Common myeloid progenitor, CD34-positive (primary cell): ENCODE measurements at places on chromosomes 3 and 15.
A peak's percentile ranks its signal among the peaks of the same experiment; 100 is the strongest.

DNA sequence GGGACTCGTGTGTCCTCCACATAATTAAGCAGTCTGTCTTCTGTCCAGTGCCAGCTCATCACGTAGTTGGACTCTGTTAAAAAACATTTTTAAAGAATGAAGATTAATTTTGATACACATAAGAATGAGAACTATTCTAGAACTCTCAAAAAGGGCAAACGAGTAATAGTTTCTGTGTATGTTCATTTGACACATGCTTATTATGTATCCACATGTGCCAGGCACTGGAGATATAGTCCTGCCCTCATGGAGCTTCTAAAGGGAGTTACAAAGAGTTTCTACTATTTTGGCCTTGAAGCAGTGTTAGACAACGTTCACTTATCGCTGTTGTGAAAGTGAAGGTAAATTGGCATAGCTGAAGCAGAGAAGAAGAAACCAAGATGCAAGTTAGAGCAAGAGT lies 326.7 kb upstream of the CTDSPL start:
- no peak for DNase-seq

GRCh38 chr3:24158761-24159454 lies 213.8 kb downstream of the NR1D2 start:
- DNase-seq: peak; percentile 56

- peak; percentile 48 for DNase-seq
These were observed 168.1 kb downstream of the XXYLT1 start for GRCh38 chr3:195102609-195103467.

- DNase-seq: no peak
These were observed 198.8 kb upstream of the TGFBR2 start for GRCh38 chr3:30407651-30408050.

DNA sequence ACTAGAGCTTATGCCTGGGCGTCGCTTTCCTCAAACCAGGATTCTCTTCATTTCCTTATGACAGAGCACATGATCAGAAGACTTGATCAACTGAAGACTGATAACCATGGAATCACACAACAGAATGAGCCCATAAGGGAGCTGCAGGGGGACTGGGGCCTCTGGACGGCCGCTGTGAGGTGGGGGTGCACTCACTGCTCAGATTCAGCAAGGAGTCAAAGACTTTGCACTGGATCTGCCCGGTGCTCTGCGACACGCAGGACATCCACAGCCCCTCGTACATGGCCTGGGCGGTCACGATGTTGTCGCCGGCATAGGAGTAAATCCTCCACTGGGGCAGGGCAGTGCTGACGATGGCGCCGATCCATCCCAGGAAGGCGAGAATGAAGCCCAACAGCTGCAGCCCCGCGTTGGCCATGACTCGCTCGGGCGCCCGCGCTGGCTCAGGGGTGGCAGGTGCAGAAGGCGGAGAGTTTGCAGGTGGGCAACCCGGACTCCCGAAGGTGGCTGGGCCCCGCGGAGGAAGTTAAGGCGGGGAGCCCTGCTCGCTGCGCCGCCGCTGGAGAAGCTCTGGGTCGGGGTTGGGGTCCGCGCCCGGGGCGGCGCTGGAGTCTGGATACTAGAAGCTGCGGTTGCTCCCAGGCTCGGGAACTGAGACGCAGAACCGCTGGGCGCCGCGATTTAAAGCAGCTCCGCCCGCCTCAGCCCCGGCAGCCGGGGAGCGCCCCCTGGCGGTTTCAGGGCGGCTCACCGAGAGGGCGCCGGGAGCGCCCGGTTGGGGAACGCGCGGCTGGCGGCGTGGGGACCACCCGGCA lies at the start of gene CLDN1:
Gene CLDN1 (minus strand): TSS at position 658 of the 815 bp plus-strand sequence. CDS start 240 bp downstream, at position 418.
- peak; percentile 59 for DNase-seq

DNA sequence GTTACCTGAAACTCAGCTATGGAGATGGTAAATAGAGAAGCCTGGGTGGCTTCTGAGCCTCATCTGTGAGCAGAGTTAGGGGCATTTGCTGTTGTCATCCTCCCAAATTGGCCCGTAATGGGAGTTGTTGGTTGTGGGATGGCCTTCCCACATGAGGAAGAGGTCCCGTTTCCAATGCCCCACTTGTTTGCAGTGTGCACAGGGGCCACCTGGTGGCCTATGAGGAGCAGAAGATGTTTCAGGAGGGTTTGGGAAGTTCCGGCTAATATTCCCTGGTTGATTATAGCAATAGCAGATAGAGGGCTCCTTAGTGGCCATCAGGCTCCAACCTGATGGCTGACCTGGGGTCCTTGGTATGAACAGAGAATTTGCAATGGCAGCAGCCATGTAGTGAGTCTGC lies 1546.5 kb downstream of the OTOL1 start:
- DNase-seq: no peak

GRCh38 chr3:147383617-147384016 lies 22.7 kb downstream of the ZIC4 start:
- no peak for DNase-seq

- DNase-seq: peak; percentile 13
These were observed 3.2 kb downstream of the PTPRG start for GRCh38 chr3:61564395-61565059.

GRCh38 chr3:54827056-54827687 lies 100.7 kb downstream of the LRTM1 start:
- no peak for DNase-seq

DNA sequence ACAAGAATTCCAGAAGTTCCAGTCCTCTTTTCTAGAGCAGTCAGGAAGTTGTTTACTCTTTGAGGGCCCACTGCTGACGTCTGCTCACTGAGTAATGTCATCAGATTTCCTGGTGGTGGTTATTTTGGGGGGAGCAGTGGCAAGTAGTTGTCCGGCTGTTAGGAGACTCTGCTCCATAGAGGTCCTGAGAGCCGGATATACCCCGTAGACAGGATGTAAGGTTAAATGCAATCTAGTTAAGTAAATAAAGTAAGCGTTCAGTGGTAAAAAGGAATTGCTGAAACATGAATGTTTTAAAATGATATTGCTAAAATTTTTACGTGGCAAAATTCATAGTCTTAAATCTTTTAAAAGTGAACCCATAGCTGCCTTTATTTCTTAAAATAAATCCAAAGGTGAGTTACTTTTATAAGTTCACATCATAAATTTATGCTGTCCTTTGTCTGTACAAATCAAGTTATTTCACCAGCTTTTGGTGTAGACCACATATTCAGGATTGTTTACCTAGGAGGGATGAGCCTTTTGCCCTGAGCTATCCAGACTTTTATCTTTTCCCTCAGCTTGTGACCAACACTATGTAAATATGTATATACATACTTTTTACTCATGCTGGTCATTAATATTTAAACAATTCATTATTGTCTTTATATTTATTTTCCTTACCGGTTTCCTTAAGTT lies 65.8 kb downstream of the PDE8A start:
- DNase-seq: peak; percentile 72

DNA sequence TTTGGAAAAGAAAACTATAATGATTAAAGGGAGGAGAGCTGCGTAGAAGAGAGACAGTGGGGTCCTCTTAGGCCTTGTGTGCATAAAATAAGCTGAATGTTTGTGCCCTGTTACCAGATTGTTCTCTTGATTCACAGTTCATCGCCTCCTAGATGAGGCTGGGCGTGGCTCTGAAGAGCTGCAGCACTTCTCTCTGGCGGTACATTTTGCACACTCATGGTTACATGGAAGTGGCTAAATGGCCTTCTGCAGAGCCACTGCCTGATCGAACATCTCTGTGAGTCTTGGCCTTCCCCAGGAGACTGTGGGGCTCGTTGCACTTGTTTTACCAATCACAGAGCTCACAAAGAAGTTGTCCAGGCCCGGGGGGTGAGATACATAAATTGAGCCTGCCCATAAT lies 208.8 kb downstream of the GABRG3 start:
- DNase-seq: no peak

GRCh38 chr15:41205315-41205714 lies 25.2 kb downstream of the EXD1 start:
- no peak for DNase-seq

DNA sequence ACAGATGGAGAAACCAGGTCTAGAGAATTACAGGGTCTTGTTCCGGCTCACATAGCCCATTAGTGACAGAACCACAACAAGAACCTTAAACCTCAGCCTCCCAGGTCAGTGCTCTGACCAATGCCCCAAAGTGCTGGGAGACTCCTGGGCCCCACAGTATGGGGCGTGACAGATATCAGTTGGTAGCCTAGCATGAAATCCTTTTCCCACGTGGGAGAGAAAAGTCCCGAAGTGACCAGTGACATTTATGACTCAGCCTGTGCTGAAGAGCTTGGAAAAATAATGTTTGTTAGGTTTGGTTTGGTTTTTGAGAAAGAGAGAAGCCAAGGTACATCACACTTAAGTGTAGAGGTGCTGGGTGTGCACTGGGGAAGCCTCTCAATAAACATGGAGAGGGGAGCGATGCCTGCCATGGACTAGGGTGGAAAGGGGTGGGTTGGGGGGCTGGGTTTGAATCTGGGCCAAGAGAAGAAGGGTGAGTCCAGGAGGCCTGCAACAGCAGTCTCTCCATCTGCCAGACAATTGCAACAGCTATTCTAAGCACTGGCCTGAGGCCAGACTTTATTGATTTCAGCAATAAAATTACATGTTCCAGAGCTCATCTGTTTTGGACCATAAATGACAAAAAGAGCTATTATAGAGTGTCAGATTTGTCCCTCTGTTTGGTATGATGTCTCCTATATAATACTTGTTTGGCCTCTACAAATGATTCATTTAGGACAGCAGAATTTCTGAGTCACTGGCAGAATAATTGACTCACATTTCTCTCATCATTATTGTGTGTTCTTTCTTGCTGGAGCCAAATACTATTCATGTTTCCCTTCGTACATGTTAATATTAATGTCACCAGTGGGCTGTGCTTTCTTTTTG lies 43.4 kb downstream of the C2CD4A start:
- no peak for DNase-seq

DNA sequence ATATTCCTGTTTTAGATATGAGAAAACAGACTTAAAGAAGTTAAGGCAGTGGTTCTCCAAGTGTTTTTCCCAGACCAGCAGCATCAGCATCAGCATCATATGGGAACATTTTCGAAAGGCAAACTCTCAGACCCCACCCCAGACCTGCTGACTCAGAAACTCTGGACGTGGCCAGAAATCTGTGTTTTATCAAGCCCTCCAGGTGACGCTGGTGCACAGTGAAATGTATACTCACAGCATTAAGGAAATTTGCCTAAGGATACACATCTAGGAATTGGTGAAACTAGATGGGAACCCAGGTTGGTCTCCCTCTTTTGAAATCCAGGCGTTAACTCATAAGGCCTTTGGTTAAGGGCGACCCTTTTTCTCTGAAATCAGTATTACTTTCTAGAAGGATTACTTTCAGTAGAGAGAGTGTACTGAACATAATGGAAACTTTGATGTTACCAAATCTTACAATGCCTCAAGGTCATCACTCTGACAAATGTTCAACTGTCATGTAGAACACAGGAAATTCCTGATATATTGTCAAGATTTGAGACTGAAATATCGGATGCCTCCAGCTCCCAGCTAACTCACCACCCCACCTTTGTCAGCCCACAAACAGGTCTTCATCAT lies 910.2 kb downstream of the ROBO1 start:
- no peak for DNase-seq

GRCh38 chr3:133894353-133895207 lies 1.1 kb downstream of the RAB6B start:
- no peak for DNase-seq

DNA sequence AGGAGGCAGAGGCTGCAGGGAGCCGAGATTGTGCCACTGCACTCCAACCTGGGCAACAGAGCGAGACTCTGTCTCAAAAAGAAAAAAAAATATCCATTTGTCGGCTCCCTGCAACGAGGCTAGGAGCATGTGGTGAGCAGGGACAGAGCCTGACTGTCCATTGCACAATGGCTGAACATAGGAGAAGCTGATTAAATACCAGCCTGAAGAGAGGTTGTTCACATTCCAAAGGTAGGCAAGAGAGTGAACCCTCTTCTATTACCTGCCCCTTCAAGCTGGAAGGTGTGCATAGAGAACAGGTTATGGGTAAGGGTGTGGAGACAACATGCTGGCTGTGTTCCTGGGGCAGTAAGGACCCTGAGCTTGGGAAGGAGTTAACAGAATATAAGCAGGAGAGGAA lies 78.7 kb downstream of the DAPK2 start:
- no peak for DNase-seq

DNA sequence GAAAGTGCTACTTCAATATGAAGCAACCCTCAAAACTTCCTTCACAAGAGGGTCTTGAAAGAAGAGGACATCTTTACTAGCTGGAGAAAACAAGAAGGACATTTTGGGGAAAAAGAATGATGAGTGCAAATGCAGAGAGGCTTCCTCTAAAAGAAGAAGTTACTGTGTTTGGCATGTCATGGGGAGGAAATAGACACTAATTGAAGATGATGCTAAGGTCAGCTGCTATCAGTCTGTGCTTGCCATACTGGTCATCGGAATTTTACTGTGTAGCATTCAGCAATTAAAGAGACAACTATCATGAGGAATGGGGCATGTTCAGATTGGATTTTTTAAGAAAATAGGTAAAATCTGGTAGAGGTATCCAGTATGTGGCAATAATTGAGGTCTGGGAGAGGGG lies 60.0 kb downstream of the THRB start:
- DNase-seq: no peak

DNA sequence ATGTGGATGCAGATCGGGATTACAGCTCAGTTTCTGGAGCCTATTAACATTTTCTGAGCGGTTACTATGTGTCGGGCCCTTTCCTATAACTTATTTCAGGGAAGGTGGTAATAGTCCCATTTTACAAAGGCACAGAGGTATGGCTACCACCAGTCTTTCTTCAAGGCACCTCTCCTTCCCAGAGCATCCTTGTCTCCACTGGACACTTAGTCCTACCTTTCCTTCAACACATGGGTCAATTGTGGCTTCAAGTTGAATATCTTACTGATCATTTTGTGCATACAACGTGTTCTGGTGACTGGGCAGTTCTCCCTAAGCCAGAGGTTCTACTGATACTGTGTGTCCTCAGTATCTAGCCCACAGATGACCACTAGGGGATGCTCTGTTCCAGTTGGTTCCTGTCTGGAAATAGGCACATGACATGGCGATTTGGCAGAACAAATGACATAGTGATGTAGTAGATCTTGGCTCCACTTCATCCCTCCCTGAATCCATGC lies 60.7 kb upstream of the CMTM8 start:
- DNase-seq: peak; percentile 85

DNA sequence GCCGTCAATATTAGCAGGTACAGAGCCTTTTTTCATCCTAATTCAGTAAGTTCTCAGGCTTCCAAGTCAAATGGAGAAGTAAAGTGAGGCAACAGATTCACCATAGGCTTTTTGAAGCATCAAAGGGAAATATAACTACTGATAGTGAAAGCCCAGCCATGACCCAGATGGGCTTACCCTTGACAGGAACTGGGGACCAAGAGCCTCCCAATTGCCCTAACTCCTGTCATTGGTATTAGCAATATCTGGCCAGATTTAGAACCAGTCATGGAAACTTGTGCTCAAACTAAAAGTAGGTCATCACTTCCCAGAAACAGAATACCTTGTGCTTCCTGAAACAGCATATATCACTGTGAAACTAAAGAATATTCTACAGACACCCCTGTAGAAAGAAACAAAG lies 33.0 kb downstream of the NME9 start:
- DNase-seq: no peak

GRCh38 chr3:32392536-32393302 lies 1.1 kb downstream of the CMTM7 start:
- DNase-seq: peak; percentile 57
